ENCODE measurements at places on chromosomes 2 and 18.
A peak's percentile ranks its signal among the peaks of the same experiment; 100 is the strongest.

GRCh38 chr2:106338043-106338442 lies 130.2 kb downstream of the RGPD3 start:
- no peak for DNase-seq

DNA sequence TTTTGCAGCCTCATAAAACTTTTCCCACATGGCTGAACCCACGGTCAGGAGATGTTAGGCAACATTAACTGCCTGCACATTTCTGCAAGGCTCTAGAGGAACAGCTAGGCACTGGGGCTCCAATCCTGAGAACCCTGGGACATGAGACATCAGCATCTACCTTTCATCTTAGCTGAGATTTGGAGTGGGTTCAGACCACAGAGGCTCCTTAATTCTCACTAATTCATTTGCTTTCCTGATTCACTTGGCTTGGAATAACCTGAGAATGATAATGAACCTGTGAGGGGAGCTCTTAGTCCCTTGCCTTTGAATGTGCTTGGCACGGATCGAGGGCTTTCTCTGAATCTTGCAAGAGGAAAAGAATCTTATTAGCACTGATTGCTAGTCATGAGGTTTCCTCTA lies 266.2 kb downstream of the FIGN start:
- DNase-seq: no peak

DNA sequence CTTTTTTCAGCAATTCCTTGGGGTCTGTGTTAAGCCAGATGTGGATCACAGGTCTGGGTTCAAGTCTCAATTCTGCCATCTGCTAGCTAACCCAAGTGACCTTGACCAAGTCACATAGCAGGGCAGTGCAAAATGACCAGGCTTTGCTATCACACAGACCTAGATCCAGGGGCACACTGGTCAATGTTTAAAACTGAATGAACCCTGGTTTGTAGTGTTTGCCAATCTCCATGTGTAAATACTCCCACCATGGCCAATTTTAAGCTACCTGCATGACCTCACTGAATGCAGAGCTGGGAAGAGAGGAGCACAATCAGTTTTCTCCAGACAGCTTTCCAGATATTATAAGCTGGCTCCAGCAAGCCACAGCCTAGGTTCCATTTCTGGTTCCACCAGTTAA lies 142.9 kb downstream of the CHST9 start:
- no peak for DNase-seq

DNA sequence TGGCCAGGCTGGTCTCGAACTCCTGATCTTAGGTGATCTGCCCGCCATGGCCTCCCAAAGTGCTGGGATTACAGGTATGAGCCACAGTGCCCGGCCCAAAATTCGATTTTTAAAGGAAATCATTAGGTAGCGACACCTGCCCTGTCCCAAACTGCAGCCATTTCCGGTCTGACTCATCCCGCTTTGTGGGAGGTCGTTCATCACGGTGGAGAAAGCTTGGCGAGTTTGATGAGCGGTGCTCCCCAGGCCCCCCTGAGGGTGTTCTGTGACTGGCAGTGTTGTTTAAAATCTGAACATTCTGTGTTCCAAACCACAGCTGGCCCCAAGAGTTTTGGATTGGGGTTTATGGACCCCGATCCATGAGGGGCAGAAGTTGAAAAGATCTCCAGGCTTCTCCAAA lies 53.0 kb upstream of the GLI2 start:
- DNase-seq: no peak

DNA sequence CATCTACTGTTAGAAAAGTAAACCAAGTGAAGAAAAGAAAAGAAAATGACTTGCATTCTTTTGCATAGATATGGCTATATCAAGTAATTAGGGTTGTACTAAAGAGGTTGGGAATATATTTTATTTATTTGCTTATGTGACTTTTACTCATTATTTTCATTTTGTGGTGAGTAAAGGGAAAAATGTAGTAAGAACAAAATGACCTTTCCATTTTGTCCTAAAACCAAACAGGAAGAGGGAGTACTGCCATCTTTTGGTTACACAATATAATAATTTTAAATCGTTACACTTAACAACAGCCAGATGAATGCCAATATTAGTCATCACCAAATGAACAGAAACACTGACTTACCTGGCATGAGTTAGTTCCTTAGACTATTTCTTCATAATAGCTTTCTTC lies 47.3 kb upstream of the NDUFV2 start:
- DNase-seq: no peak

- no peak for DNase-seq
Observed at GRCh38 chr18:37920865-37921264, 355.3 kb upstream of the CELF4 start.

GRCh38 chr18:57776354-57776753 lies 26.8 kb downstream of the ATP8B1 start:
- DNase-seq: no peak

DNA sequence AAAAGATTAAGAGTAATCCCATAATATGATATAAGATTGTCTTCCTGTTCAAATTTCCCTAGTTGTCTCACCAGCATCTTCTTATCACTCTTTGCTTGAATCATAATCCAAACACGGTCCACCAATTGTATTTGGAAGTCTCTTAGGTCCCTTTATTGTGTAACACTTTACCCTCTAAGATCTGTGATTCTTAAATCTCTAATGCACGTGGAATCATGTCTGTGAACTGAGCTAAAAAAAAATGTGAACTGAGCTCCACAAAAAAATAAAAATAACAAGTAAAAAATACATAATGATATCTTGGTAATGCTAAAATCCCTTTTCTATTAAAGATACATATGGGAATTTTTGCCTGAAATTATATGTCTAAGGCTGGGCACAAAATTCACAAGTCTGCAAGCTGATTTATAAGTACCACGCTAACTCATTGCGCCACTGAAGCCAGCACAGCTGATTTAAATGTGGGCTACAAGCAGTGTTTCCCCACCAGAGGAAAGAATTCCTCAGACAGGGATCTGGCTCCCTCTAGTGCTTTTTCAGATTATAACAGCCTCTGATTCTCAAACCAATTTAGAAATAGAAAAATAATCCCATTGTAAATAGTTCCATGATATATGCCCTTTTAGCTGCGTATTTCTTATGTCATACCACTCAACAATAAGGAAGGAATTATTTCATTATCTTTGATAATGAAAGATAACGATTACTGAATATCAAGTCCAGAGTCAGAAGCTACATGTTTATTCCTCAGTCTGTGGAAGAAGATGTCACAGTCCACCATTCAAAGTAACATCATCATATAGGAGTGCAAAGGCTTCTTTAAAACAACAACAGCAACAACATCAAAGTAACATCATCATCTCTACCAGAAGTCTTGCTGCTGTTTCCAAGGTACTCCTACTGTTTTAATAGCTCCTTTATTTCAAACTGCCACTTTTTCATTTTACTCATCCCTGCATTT lies 22.9 kb downstream of the RBM43 start:
- DNase-seq: no peak

DNA sequence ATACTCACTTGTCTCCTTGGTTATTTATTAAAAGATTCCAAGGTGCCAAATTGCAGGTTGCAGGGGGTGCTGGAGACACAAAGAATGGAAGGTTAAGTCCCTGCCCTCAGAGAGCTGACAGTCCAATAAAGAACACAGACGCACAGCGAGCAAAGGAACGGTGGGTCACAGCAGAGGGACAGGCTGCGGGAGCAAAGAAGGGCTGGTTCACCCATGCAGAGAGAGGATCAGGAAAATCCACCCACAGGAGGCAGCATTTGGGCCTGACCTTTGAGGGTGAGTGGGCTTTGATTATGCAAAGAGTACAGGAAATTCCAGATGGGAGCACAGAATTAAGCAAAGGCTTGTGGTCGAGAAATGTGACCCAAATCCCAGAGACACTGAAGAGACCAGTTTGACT lies 45.0 kb downstream of the ZBTB7C start:
- peak; percentile 8 for DNase-seq

DNA sequence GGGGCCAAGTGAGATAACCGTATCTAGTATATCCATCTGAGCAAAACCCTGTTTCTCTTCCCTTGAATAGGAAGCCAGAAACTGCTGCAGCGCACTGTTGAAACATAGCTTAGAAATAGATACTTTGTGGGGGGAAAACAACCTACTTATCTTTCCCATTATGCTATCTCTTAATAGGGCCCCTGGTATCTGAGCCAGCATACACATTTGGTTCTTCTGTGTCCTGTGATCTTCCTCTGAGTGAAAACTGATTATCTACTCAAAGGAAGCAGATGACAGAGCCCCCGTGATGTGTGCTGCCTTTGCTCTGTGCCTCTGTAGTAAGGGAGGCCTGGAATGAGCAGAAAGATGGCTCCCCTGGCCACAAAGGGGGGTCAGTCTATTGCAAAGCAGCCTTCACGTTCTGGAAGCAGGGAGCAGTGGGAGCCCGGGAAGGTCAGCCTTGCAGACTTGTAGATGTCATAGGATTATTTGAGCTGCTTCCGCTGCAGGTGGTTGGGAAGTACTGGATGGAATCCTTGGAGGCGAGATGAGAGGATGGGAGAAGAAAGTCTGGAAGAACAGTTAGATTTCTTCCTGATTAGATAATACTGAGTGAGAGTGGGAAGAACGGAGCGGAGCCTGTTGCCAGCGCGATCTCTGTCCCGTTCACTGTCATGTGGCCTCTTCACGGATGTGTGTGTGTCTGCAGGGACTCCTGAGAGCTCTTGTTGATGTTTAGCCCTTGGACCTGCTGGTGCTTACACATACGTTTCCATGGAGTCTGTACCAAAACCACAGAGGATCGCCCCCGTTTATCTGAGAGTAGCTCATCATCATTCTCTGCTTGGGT lies 150.1 kb downstream of the AGAP1 start:
- no peak for DNase-seq

GRCh38 chr2:207160115-207160514 lies 5.6 kb downstream of the KLF7 start:
- no peak for DNase-seq

DNA sequence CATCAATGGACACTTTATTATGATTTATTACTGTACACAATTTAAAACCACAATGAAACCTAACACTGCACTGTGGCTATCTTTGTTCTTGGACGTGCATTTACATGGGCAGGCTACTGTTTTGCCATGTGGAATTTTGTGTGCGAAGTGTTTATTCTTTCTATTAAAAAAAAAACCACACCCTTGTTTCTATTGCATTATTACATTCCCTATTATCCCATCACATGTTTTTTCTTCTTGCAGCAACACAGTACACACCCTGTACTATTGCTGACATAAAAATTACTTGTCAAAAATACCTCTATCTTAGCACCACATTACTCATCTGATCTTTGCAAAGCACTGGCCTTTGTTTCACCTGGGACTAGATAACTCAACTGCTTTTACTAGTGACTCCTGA lies 1.5 kb downstream of the RNF152 start:
- DNase-seq: no peak

DNA sequence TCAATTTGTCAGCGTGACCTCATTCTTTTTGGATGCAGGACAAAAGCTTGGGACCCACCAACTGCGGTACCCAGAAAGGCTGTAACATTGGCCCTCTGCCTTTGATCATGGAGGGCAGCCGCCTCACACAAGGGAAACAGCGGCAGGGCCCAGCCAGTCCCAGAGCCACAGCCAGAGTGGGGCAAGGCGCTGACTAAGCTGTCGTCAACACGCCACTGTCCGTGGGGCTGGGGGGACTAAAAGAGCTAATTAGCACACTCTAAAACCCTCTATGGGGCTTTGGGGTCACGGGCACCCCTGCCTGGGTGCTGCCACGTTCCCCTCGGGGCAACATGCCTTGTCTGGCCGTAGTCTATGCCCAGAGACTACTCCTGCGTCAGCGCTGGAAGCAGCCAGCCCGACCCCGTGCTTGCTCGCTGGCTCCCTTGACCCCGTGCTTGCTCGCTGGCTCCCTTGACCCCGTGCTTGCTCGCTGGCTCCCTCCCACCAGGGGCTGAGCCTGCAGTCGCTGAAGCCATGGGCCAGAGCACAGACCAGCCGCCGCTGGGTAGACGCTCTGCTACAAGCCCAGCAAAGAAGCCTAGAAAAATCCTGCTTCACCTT lies 598.4 kb downstream of the MBD2 start:
- no peak for DNase-seq

- DNase-seq: no peak
Observed at GRCh38 chr2:17107151-17107550, 411.1 kb downstream of the RAD51AP2 start.

DNA sequence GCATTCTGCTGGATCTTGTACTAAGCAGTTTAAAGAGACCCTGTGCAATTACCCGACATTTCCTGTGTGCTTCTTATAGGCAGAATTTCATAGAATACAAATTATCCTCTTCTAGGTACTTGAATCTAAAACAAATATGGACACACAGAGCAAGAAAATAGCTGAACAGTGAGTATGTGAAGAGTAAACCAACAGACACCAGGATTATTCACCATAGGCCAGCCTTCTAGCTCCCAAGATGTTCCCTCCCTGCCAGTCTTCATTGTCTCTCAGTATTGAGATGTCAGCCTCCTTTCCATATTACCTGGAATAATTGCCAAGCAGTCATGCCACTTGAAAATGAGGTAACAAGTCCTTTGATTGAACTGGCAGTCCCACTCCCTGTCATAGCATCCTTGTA lies 187.1 kb downstream of the PTPRM start:
- DNase-seq: no peak

- DNase-seq: peak; percentile 94
Observed at GRCh38 chr2:30231996-30232800, 864 bp downstream of the LBH start.

DNA sequence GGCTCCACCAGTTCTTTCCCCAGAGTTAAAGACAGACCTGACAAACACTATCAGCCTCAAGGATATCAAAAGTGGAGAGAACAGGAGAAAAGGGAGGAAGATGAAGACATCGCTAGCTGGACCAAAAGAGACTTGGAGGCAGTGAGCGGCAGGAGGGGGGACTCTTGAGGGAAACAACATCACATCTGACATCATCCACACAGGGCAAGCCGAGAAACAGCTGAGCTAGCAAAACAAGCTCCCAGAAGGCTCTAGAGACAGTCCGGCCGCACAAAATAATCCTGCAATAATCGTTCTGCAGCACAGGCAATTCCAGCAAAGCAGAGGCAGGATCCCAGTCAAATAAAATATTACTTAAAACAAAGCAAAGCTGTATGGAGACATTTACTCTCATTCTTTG lies 239.8 kb downstream of the EN1 start:
- no peak for DNase-seq

DNA sequence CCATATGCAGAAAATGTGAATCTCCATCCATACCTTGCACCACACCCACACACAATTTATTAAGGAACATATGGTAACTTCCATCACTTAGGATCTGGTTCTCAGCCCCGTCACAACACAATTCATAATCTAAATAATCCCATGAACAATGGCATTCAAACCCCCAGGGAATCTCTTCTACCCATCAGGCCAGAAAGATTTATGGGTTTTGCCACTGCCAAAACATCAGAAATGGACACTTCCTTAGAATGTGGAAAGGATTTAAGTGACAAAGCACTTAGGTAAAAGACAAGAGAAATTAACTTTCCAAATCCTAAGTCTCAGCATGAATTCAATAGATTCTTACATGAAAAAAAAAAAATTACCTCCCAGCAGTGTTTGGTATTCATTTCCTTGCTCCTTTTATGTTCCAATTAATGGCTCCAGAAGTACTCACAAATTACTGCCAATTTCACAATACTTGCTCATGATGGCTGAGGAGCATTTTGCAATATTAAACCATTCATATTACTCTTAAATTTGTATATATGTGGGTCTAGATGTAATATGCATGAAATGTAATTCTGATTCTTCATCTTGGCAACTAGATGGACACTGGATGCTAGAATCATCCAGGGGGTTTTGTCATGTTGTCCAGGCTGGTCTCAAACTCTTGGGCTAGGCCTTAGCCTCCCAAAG lies 56.5 kb upstream of the TMEM247 start:
- DNase-seq: no peak
